Caco-2 (cell line): ENCODE measurements at places on chromosomes 6 and 20.
A peak's percentile ranks its signal among the peaks of the same experiment; 100 is the strongest.

DNA sequence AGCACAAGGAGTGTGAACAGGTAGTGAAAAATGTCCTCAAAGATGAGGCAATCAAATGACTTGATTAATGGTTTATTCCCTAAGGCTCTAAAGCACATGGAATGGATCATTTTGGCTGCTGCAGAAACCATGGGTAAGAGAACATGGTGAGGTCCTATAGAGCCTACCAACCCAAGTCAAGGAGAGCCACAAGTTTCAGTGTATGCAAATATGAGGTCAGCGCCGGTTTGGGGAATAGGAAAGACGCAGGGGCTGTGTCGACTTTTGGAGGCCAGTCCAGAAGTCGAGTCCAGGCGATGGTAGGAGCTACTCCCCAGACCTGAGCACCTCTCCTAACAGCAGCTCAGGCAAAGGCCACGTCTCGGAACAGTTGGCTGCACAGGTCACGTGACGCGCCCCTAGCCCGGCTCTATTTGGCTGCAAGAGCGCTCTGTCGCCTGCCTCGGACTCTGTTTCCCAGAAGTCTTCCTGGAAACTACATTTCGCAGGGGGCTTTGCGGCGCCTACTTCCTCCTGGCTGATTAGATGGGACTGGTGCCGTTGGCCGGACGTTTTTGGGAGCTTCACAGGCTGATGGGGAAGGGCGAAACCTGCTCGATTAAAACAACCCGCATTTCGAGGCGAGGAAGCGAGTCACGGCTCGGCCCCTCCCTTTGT lies 74.4 kb upstream of the CHD6 start:
- H3K4me1 ChIP-seq, result peaks cover 16% of the 10 kb centered on the region
- peak overlapping the region; percentile 90 for H3K27ac ChIP-seq
- no peaks in the 10 kb centered on the region for H3K27me3 ChIP-seq
- H3K4me3 ChIP-seq, result peak overlapping the region; percentile 43
- no peaks in the 10 kb centered on the region for H3K36me3 ChIP-seq
- peak; percentile 93 for DNase-seq

GRCh38 chr6:17389274-17389847 lies 4.0 kb upstream of the CAP2 start:
- no peak for DNase-seq
- H3K36me3 ChIP-seq, result no peaks in the 10 kb centered on the region
- no peaks in the 10 kb centered on the region for H3K4me1 ChIP-seq
- no peaks in the 10 kb centered on the region for H3K27me3 ChIP-seq
- no peak overlapping the region for H3K27ac ChIP-seq

- H3K4me3 ChIP-seq, result no peak overlapping the region
- no peaks in the 10 kb centered on the region for H3K27me3 ChIP-seq
- no peak for DNase-seq
- no peaks in the 10 kb centered on the region for H3K4me1 ChIP-seq
- no peak overlapping the region for H3K27ac ChIP-seq
- no peaks in the 10 kb centered on the region for H3K36me3 ChIP-seq
Observed at GRCh38 chr6:57423468-57423867, 106.0 kb downstream of the PRIM2 start.

DNA sequence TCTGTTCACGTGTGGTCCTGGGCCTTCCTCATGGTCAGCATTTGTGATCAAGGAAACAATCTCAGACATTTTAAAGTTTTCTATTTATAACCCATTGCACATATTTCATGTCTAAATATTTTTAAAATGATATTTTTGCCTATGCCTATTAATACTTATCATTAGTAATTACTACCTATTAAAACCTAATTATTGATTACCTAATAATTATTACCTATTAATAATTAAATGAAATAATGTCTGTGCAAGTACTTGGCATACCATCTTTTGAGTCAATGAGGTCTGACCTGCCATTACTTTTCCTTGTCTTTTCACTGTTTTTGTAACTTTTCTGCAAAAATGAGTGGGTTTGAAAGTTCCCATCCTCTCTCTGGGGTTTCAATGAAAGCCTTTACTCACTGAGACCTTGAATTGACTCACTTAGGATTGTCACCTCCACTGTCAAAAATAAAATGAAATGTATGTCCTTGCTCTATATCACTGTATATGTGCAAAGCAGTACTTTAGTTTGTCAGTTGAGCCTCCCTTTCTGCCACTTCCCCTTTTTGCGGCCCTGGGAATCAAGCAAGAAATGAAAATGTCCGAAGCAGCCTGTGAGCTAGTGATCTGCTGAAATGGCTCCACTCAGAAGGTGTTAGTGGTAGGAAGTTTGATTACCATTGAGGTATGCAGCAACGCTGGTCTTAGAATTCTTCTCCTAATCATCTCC lies 87.8 kb downstream of the L3MBTL3 start:
- no peaks in the 10 kb centered on the region for H3K4me1 ChIP-seq
- H3K27me3 ChIP-seq, result no peaks in the 10 kb centered on the region
- no peaks in the 10 kb centered on the region for H3K36me3 ChIP-seq
- DNase-seq, result no peak

GRCh38 chr6:52016915-52017748 lies 70.3 kb downstream of the PKHD1 start:
- no peaks in the 10 kb centered on the region for H3K36me3 ChIP-seq
- H3K27ac ChIP-seq, result no peak overlapping the region
- H3K4me3 ChIP-seq, result no peak overlapping the region
- H3K27me3 ChIP-seq, result no peaks in the 10 kb centered on the region
